ENCODE measurements at places on chromosomes 7 and 10.

- no peak for DNase-seq
Observed at GRCh38 chr10:65033957-65034356, 1512.8 kb downstream of the REEP3 start.

- DNase-seq = no peak
Observed at GRCh38 chr7:93877742-93878141, 12.8 kb downstream of the TFPI2 start.

GRCh38 chr7:74256491-74257408 is 2.6 kb upstream of the RFC2 start:
- DNase-seq = no peak

DNA sequence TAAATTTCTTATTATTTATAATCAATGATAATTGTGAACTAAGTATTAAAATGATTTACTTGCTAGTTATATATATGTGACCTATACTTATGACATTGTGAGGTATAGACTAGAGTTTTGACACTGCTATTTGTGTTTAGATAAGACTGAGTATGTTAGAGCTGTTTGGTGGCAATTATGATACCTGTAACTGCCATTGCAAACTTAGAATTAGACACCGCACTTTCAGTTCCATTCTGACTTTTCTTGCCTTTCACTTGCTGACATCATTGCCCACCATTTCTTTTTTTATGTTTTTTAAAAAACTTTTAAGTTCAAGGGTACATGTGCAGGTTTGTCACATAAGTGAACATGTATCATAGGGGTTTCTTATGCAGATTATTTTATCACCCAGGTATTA is 214.5 kb downstream of the MBL2 start:
- no peak for DNase-seq

GRCh38 chr7:39624442-39624807 is 1.1 kb downstream of the RALA start:
- DNase-seq = no peak

DNA sequence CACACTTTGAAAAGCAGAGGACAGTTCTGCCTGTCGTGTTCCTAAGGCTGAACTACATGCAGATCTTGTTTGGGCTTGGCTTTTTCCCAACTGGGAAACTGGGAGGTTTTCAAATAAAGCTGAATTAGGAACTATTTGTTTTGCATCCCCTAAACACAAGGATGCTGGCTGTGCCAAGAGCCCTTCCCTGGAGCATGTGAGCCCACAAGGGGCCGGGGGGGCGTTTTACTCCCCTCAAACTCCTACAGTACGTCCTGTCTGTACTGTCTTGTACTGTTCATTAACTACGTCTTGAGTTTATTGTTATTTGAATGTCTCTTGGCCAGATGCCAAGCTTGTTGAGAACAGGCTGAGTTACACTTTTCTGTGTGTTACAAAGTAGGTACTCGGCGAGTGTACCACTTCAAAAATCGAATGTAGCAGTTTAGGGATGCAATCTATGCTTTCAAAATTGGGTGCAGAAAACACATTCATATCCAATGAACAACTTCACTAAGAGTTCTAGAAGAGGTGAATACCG is 94.9 kb downstream of the GFRA1 start:
- no peak for DNase-seq

- DNase-seq = no peak
Observed at GRCh38 chr7:12094365-12094921, 116.7 kb upstream of the TMEM106B start.

DNA sequence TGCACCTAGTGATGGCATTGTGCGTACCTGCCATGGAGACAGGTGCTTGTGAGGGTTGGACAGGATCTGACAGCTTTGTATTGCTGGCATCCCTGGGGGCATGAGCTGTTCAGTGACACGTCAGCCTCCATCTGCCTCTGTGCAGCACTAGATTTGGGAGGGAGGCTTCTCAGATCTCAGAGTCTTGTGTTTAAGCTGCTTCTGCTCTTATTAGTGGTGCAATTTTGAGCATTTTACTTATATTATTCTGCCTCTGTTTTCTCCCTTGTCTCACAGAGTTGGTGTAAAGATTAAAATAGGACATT is 5.1 kb downstream of the ARHGAP22 start:
- no peak for DNase-seq

DNA sequence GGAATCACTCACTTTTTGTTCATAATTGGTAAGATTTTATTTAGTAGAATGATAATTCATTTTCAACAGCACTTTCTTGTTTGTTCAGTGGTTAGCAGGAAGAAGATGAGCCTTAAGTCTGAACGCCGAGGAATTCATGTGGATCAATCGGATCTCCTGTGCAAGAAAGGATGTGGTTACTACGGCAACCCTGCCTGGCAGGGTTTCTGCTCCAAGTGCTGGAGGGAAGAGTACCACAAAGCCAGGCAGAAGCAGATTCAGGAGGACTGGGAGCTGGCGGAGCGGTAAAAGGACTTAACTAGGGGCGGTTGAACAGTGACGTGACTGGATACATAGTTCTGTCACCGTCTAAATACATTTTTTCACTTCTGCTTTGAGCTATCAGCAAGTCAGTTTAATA is 31.3 kb downstream of the RABGEF1 start:
- DNase-seq = no peak

DNA sequence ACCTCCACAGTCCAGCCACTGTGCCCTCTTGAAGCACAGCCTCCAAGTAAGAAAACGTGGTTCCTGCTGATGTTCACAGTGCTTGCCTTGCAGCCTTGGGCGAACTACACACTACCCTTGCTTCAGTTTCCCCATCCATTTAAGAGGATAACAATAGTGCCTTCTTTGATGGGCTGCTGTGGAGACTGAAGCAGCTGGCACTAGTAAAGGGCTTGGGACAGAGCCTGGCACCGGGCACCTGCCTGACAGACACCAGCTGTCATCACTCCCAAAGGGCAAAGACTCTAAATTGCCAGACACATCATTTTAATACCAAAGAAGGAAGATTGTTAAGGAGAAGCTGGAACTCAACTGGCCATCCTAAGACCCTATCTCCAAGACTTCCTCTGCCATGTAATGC is 3.1 kb upstream of the C10orf90 start:
- no peak for DNase-seq

- no peak for DNase-seq
Observed at GRCh38 chr10:796233-796632, 106.8 kb upstream of the DIP2C start.

- no peak for DNase-seq
Observed at GRCh38 chr7:27107391-27108381, 5.2 kb upstream of the HOXA2 start.

DNA sequence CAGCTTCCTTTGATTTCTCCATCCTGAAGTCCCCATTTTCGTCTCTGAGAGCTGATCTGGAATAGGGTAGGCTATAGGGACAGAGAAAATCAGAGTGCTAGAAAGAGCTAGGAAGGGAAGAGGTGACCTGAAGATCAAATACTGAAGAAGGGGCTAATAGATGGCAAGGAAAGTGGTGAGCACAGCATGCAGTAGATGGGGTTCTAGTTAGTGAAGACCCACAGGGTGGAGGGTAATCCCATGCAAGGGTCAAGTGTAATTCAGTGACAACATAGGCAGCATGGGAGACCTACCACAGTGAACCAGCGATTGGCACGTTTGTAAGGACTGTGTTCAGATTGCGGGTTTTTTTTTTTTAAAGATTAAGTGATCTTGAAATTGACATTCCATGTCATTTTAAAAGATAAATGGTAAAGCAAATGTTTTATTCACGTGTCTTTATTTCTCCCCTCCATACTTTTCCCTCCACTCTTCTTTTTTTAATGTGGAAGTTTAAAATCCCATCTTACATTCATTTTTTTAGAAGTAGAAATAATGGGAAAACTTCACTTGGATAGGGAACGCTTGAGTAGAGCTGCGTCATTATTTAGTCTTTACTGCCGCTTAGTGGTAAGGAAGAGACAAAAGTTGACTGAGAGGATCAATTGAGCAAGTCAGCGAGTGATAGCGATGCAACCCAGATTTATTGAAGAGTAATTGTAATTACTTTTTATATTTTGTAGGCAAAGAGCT is 21.0 kb upstream of the ABI1 start:
- no peak for DNase-seq

DNA sequence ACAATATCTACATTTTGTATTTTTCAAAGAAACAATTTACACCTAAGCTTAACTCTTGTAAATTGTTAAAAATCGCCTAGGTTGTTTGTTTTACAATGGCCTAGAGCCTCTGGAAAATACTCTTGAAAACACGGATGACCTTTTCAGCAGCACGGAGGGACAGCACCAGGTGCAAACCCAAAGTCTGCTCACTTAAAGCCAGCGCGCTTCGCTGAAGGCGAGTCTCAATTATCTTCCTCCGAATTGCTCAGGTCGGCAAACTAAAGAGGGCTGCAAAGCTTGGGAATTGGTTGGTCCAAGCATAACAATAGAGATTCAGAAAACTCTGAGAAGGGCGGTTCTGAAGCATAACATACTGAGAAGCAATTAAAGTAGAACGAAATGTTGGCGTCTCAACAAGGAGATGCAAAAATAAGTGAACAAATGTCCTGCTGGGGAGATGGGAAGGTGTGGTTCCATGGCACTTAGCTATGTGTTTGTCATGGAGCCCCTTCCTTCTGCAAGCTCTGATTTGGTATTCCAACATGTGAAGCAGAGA is 139.9 kb upstream of the PITRM1 start:
- DNase-seq = no peak

GRCh38 chr7:6164491-6164890 is 107.9 kb downstream of the CYTH3 start:
- DNase-seq = no peak

DNA sequence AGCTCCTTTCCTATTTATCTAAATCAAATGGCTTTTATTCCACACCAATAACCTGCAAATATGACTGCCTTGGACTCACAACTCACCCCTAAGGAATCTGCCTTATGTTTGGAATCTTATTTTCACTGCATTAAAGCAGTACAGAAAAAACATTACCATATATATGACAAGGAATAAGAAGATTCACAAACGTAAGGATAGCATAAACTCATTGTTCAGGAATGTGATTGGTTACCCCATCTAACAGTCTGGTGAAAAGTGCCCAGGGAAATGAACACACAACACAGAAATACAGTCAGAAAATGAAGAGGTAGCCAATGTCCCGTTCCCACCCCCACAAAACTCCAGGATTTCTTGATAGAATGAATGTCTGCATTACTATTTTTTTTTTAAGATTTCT is 2.0 kb downstream of the PPP3CB start:
- DNase-seq = no peak

DNA sequence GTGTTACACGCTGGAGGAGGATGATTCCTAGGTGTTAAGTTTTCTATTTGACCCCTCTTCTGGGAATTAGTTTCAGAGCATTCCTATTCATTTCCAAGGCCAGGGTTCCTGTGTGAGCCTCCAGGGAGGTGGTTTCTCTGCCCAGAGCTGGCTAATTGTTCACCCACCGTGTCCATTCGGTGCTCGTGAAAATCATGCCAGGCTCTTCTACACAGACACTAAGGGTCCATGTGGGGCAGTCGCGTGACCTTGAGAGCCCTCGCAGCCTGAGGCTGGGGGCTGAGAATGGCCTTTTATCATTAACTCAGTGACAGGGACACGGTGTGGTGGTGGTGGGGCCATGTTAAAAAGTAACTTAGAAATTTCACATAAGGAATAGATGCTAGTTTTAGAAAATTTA is 83.7 kb downstream of the EMX2 start:
- no peak for DNase-seq

- no peak for DNase-seq
Observed at GRCh38 chr7:122919643-122920181, 33.5 kb upstream of the CADPS2 start.

GRCh38 chr7:159145490-159145855 is 806 bp upstream of the VIPR2 start:
- DNase-seq = no peak

GRCh38 chr7:130943336-130943901 is 209.4 kb upstream of the KLF14 start:
- no peak for DNase-seq

DNA sequence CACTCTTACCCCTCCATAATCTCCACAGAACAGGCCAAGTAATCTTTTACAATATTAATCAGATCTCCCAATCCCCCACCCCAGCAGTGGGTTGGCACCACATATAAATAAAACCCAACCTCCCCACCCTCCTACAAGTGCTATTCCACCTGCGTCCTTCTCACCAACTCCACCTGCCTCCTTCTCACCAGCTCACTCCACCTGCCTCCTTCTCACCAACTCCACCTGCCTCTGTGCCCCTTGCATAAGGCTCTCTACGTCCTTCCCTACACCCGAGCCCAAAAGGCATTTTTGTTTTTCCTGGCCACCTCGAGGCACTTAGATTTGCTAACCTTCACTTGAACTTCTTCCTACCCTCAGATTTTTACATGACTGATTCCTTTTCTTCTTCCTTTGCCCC is 89.7 kb downstream of the ATE1 start:
- DNase-seq = no peak

DNA sequence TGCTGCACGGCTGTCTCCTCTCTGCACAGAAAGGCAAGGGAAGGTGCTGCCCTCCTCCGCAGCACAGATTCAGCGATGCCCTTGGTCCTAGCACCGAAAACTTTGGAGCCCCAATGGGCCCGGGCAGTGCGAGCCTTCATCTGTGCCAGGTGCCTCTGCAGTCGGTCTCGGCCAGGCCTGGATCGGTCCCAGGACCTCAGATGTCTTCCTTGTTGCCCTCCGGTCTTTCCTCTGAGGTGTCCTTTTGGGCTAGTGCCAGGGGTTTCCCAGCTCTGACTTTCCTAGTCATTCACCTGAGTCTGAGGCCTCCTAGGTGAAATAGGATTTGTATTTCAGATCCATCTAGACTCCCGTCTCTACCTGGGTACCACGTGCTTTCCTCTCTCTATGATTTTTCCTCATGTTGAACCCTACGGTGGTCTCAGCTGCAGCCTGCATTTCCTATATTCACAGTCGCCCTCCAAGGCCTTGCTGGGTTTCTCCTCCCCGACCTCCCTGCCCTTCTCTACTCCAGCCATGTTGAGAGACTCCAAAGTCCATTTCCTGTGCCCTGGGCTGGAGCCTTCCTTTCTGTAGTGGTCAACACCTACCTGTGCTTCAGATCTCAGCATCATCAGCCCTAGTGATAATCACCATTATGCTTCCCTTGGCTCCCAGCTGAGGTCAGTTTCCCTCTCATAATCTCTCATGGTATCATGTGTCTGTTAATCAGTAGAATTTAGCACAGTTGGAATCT is 92.0 kb upstream of the PRSS58 start:
- no peak for DNase-seq

- DNase-seq = no peak
Observed at GRCh38 chr7:47543714-47544113, 38.2 kb downstream of the TNS3 start.

DNA sequence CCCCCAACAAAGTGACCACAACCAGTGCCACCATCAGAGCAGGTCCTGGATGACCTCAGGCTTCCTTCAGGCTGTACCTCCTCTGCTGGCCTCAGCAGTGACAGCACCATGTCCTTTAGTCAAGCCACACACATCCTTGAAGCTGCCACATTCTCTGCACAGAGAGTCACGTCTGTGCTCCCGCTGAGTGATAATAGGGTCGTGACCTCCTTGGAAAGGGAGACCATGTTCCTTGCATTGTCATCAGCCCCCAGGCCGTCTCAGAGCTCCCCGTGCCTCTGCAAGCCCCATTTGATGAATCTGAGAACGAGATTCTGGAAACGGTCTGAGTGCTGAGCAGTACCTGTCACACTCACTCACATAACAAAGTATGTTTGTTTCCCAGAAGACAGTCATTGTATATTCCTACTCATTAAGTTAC is 106.5 kb upstream of the PRR15 start:
- DNase-seq = no peak

GRCh38 chr7:138875794-138876193 is 77.8 kb upstream of the ATP6V0A4 start:
- no peak for DNase-seq
